Central memory CD8-positive, alpha-beta T cell (primary cell): ENCODE measurements at places on chromosomes 1 and 21.

- H3K27ac ChIP-seq = no peak overlapping the region
- no peak for DNase-seq
- peaks cover 1% of the 10 kb centered on the region for H3K36me3 ChIP-seq
- no peaks in the 10 kb centered on the region for H3K4me1 ChIP-seq
Observed at GRCh38 chr1:51916587-51917405, 38.3 kb upstream of the NRDC start.

GRCh38 chr1:9250411-9251381 is 16.1 kb downstream of the H6PD start:
- H3K4me1 ChIP-seq = peaks cover 26% of the 10 kb centered on the region
- no peak overlapping the region for H3K4me3 ChIP-seq
- DNase-seq = no peak
- no peaks in the 10 kb centered on the region for H3K27me3 ChIP-seq
- H3K36me3 ChIP-seq = peaks cover 8% of the 10 kb centered on the region
- no peak overlapping the region for H3K27ac ChIP-seq

DNA sequence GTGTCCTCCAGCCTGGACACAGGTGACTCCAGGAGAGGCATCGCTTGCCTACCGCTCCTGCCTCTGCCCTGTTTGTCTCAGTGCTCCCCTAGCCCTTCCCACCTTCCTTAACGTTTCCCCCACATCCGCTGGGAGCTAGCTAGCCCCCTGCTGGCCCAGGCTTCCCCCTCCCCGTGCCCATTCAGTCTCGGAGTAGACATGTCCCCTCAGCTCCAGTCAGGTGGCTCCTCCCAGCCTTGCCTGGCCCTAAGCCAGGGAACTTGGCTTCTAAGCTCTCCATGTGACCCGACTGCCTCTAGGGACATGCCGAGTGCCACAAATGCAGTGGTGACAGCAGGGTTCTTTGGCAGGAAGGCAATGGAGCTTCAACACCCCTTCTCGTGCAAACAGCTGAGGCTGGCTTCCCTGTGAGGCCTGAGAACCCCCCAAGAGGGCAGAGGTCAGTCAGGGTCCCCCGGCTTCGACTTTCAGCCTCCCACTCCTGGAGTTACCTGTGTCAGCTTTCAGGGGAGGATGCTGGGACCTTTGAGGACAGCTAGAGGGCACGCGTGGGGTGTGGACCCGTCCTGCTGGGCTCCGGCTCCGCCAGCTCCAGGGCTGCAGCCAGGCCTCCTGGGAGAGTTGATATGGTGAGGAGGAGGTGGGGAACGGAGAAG is 16.2 kb downstream of the DRAXIN start:
- H3K36me3 ChIP-seq = peaks cover 2% of the 10 kb centered on the region
- H3K4me1 ChIP-seq = no peaks in the 10 kb centered on the region
- H3K4me3 ChIP-seq = no peak overlapping the region
- DNase-seq = no peak
- H3K27ac ChIP-seq = no peak overlapping the region
- H3K27me3 ChIP-seq = peaks cover 9% of the 10 kb centered on the region

GRCh38 chr1:173287785-173288184 is 80.7 kb upstream of the TNFSF4 start:
- peaks cover 2% of the 10 kb centered on the region for H3K36me3 ChIP-seq
- H3K4me3 ChIP-seq = no peak overlapping the region
- peaks cover 14% of the 10 kb centered on the region for H3K4me1 ChIP-seq
- no peak overlapping the region for H3K27ac ChIP-seq

DNA sequence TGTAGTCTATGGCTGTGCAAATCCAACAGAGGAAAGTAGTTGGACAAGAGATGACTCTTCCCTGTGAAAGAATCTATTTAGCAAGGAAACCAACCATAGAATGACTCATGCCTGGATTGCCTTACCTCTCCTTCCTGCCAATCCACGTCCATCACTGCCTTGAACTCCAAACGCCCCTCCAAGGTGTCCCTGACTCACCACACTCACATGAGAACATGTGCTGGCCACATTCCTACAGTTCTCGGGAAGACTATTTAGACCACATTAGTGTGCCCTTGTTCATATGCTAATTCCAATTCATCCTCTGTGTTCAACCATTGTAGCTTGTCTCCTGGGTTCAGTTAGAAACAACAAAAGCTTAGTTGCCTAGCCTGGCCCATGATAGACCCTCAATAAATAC is 157.3 kb downstream of the SLC30A10 start:
- H3K4me1 ChIP-seq = no peaks in the 10 kb centered on the region
- DNase-seq = no peak
- H3K36me3 ChIP-seq = no peaks in the 10 kb centered on the region
- H3K27me3 ChIP-seq = no peaks in the 10 kb centered on the region

DNA sequence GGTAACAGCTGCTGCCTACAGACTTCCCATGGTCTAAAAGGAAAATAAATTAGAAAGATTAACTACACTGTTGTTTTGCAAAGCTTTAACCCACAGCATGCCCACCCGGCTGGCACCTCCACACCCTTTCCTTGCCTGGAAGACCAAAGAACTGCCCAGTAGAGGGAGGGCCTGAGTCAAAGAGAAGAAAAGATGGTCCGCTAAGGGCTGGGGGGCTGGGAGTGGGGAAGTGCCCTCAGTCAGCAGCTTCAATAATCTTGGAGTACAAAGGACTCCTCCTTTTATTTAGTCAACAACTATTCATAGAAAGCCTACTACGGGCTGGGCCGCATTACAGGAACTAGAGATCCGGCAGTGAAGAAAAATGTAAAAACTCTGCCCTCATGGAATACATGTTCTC is 40.6 kb downstream of the ERI3 start:
- DNase-seq = no peak
- H3K4me1 ChIP-seq = peaks cover 20% of the 10 kb centered on the region
- no peak overlapping the region for H3K27ac ChIP-seq
- no peak overlapping the region for H3K4me3 ChIP-seq
- peaks cover 5% of the 10 kb centered on the region for H3K36me3 ChIP-seq

GRCh38 chr1:223210788-223211120 is 67.7 kb upstream of the TLR5 start:
- H3K4me3 ChIP-seq = no peak overlapping the region
- H3K4me1 ChIP-seq = no peaks in the 10 kb centered on the region
- H3K36me3 ChIP-seq = no peaks in the 10 kb centered on the region
